ENCODE measurements at places on chromosomes 11 and 22.

DNA sequence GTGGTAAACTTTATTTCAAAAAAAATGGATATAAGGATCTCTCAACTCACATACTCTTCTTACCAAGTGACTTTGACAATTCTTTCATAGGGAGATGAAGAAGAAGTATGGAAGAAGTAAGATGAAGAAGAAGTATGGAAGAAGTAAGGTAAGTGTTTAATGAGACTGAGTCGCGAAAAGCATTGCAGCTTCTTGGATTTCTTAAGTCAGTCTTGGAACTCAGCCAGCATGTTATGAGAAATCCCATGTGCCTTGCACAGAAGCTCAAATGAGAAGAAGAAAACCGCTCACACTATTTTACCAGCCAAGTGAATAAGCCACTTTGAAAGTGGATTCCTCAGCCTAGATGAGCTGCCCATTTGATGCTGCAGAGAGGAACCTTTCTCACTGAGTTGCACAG is 332.0 kb upstream of the CCDC179 start:
- DNase-seq = no peak

GRCh38 chr11:1298695-1299492 is 10.5 kb downstream of the TOLLIP start:
- DNase-seq = no peak

DNA sequence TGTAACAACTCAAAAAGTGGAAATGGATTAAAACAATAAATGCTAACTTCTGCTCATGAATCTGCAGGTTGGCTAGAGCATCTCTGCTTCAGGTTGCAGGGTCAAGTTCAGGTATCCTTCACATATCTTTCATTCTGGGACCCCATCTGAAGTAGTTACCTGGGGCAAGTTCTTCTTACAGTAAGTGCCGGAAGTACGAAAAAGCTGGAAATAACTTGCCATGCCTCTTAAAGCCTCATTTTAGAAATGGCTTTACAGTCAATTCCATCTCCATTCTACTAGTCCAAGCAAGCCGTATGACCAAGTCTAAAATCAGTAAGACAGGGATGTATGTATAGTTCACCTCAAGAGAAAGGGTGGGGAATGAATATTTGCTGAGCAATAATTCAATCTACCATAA is 93.7 kb downstream of the FCHSD2 start:
- DNase-seq = no peak

GRCh38 chr11:60902625-60903024 is 3.8 kb downstream of the PRPF19 start:
- DNase-seq = no peak

DNA sequence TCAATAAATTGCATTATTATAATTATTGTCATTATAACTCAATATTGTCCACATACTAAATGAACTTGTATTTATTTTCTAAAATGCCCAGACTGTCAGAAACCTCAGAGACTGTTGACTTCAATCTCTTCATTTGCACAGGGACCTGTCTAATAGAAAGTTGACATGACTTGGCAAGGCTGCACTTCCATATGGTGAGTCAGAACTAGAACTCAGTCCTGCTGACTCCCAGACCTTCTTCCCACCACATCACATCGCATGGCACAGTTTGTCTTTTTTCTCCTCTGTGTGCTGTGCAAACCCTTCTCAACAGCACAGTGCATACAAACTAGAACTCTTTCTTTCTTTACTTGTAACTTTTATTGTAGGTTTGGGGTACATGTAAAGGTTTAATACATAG is 215.1 kb upstream of the BLID start:
- DNase-seq = no peak

GRCh38 chr22:44407171-44407986 is 90.7 kb downstream of the RTL6 start:
- DNase-seq = no peak

Measured in stimulated activated CD4-positive, alpha-beta T cell treated with anti-CD3 and anti-CD28 coated beads, Interleukin-15, amount 100 ng/mL, for 48 hours (primary cell).